Mesenchymal stem cell (in vitro differentiated cells and primary cell): ENCODE measurements at places on chromosomes 3 and 15.

DNA sequence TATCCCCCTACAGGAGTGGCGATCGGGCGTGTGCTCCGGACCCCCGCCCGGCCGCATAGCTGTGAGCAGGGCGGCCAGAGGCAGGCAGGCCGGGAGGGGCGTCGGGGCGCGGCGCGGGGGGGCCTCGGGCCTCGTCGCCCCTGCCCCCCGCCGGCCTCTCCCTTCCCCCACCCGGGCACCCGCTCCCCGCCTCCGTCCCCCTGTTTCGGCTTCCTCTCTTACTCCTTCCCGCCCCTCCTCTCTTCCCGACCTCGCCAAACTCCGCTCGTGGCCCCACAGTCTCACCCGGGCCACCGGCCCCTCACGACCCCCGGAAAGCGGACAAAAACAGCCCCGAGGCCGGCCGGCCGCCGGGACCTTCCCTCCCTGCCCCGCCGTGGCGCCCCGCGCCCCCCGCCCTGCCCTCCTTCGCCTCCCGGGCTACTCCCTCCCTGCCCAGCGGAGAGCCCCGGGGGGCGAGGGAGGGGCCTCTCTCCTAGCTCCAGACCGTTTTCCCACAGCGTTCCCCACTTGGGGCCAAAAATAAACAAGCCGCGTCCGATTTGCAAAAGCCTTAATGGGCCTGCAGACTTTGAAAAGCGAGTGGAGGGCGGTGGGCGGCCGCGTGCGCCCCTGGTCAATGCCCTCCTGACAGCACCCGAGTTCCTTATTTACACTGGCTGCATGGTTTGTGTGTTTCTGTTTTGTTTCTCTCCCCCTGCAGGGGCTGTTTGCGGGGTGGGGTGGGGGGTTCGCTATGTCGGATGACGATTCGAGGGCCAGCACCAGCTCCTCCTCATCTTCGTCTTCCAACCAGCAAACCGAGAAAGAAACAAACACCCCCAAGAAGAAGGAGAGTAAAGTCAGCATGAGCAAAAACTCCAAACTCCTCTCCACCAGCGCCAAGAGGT is 1.0 kb downstream of the UBE2E1 start:
- peak; percentile 59 for DNase-seq

- no peak for DNase-seq
These were observed 4.6 kb downstream of the FAM174B start for GRCh38 chr15:92650966-92651365.

- no peak for DNase-seq
These were observed 193.3 kb upstream of the TTC14 start for GRCh38 chr3:180408654-180409053.

GRCh38 chr3:145900056-145900829 is 260.7 kb downstream of the PLOD2 start:
- no peak for DNase-seq

DNA sequence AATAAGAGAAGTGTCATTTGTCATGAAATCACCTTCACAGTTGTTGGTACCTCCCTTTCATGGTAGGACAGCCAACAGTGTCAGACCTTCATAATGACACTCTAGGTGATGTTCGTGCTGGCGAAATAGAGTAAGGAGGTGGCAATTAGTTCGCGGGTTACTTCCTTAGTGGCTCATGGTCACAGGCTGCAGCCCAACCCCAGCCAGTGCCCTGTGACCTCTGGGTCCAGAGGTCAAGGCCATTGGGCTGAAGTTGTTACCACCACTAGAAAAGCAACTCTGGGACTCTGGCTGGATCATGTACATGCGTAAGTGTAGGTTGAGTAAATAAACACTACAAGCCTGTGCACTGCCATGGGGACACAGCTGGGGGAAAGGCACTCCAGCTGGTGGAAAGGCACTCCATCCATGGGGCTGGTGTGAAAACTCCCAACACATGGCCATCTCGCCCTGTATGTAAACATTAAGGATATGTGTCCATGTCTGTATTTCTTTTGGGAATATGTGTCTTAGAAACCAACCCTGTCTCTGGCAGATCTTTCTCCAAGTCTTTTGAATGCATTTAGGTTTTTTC is 106.7 kb downstream of the RYK start:
- DNase-seq: peak; percentile 37

GRCh38 chr3:87197531-87197930 is 29.6 kb upstream of the CHMP2B start:
- DNase-seq: no peak

DNA sequence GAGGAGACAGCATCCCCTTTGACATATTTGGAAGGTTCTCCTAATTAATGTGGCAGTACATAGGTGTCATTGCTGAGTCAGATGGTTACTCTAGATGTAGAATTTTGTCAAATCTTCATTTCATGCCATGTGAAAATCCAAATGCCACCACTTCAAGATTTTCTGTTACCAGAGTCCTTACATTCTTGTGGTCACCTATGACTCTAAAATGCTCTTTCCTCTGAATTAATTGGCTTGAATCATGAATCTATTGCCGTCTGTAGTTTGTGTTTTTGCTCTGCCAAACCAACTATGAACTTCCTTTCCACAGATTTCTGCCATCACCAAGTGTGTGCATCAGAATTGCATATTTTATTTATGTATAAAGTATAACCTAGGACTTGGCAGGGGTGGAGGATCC is 269.4 kb upstream of the ZPLD1 start:
- DNase-seq: peak; percentile 51
